MM.1S (cell line): ENCODE measurements at places on chromosomes 11 and 22.

DNA sequence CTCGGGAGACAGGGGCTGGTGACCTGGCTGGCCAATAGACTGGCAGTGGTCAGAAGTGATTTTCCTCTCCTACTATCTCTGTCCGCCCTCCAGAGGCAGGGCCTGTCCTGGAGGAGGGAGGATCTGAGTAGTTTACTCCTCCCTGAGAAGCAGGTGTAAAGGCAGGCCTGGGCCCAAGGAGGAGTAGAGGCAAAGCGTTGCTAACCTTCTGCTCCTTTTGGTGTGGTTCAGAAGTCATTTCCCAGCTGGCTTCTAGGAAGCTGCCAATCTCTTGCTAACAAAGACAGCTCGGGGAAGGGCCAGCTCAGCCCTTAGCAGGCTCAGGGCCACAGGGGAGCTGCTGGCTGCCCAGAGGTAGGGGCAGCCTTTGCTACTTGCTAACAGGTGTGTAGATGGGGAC is 151.1 kb upstream of the NECTIN1 start:
- no peak for DNase-seq

DNA sequence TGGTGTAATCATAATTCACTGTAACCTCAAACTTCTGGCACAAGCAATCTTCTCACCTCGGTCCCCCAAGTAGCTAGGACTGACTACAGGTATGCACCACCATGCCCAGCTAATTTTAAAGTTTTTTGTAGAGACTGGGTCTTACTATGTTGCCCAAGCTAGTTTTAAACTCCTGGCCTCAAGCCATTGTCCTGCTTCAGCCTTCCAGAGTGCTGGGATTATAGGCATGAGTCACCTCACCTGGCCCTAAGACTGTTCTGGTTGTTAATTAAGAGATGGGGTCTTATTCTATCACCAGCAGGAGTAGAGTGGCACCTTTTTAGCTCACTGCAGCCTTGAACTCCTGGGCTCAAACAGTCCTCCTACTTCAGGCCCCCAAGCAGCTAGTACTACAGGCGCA is 52.0 kb upstream of the DEPDC7 start:
- DNase-seq = no peak

- DNase-seq = no peak
Observed at GRCh38 chr22:40679249-40679963, at the start of gene MCHR1. MCHR1 (plus strand) TSS chr22:40679484; CDS start chr22:40679653, 169 bp downstream.

DNA sequence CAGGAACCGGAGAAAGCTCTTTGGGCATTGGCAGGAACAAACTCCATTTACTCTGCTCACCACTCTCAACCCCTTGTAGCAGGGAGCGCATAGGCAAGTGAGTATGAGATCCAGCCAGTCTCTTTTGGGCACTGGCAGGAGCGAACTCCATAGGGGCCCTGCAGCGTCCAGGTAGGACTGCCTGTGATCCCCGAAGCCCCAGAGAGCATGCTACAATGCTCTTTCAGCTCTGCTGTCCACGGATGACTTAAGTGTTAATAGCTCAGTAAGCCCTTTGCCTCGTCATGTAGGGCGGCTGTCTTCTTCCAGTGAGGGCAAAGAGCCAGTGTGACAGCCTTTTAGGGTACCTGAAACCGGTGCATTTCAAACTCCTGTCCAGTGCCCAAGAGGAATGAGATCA is 1525.6 kb upstream of the RAG2 start:
- DNase-seq = no peak
